NCI-H748 treated with DMSO at 0.1 percent for 48 hours (cell line): ENCODE measurements at places on chromosomes 11 and 22.

DNA sequence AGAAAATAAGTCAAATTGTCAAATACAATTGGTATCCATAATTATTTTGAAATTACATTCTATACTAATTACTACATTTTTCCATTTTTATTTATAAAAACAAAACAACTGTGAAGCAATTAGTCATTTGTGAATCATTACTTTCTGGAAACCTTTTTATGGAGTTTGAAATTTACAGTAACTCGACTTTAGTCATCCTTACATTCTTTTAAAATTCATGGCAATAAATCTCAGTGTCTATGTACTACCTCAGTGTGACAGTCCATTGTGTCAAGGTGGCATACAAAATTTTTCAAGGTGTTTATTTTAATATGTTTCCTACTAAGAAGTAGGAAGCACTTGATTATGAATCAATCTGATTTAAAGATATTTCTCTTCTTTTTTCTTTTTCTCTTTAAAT is 1949.4 kb upstream of the RAG2 start:
- no peak for DNase-seq

DNA sequence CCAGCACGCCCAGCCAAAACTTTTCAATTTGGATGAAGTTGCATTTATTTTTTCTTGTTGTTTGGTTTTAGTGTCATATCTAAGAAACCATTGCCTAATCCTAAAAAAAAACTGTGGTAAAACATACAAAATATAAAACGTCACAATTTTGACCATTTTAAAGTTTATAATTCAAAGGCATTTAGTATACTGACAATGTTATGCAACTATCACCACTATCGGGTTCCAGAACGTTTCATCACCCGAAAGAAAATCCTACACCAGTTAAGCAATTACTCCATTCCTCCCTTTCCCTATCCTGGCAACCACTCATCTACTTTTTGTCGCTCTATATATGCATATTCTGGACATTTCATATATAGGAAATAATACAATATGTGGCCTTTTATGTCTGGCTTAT is 30.5 kb upstream of the PHOX2A start:
- no peak for DNase-seq

- no peak for DNase-seq
Observed at GRCh38 chr11:12897867-12898266, 111.2 kb upstream of the RASSF10 start.

DNA sequence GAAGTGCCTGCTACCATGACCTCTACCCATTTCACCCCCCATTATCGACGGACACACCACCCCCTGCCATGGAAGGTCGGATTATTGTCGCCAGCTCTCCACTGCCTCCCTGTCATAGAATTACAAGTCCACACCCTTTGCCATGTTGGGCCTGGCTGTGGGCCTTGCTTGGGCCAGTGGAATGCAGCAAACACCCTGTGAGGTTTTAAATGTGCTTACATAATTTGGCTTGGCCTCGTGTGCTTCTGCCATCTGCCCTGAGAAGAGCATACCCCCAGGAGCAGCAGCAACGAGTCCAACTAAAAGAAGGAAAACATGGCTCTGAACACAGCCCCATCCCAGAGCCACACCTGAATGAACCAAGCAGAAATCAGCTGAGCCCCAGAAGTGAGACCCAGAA is 94.1 kb upstream of the PRDM11 start:
- DNase-seq, result no peak

DNA sequence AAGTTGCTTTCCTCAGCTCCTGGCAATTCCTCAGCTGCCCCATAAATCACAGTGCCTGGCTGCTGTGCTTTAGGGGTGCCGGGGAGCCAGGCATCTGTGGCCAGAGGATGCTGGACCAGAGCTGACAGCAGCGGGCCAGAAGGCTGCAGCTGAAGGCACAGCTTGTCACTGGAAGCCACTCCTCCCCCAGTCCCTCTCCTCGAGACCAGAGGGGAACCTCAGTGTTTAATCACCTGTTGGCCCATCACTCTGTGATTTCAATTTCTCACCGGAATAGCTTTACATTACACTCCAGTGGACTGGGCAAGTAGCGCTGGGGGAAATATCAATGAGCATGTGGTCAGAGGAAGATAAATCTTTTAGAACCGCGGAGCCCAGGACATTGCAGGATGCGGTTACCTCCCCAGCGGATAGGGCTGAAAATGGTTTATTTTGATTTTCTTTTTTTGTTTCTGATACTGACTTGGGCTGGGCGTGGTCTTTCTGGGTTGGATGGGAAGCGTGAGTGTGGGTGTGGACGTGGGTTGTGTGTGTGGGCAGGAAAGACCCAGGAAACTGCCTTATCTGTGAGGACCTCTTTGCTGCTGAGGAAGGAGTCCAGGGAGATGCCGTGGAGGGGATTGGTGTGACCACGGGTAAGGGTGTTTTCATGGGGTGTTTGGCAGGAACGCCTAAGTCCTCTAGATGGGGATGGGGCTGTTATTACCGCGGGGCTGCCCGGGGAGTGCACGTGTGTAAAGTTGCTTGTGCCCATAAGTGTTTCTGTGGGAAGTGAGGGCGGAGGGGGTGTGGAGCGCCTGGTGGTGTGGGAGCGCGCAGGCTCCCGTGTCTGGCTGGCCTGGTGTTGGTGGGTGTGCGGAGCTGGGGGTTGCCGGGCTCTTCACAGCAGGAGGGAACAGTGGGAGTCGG is 4.0 kb downstream of the DAGLA start:
- DNase-seq, result no peak

DNA sequence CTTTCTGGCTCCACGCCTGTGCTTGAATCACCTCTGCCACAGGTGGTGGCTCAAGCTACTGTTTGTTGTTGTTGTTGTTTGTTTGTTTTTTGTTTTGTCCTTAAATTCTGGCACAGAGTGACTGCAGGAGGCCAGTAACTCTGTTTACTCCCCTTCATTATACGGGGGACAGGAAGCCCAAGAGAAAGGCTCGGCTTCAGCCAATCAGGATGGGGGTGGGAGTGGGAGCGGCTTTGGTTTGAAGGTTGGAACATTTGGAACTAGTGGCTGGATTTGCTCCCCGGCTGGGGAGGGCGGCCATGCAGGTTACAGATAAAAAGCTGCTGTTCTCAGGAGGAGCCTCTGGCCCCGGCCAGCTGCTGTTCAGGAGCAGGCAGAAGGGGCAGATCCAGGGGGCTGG is 19.7 kb upstream of the CABP2 start:
- no peak for DNase-seq

DNA sequence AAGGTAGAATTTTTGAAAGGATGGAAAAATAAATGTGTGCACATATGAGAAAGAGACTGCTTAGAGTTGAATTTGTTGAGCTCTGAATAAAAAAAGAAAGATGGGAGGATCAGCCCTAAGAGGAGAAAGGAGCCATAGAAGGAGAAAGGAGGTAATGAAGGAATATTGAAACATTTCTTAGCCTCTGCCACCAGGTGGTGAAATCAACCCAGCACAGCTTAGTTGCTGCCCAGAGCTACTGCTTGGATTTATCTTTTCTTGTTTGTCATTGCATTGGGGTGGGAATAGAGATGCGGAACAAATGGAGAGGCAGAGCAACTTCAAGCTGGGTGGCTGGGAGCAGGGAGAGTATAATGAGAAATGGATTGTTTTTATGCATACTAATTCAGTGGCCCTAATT is 80.4 kb downstream of the SERGEF start:
- DNase-seq, result no peak

DNA sequence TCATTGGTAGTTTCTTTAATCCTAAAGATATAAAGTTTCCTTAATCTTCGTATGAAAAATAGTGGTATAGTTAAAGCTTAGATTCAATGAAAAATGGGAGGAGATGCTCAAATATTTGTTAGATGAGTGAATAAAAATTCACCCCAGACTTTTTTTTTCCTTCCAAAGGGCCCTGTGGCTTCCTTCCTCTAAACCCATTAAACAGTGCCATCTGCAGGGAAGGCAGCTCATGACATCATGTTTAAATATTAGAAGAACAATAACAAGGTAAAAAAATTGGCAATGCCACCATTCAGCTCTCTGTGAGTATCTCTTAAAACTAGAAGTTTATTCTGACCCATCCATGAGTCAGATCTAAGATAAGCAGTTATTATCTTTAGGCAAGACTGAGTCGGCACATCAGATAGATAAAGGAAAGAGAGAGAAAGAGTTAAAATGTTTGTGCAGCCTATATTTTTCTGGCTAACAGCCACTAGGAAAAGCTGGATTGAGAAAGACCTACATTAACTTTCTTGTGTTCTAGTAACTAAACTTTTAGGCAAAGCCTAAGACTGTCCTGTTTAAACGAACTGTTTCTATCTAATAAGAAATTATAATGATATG is 19.1 kb upstream of the OOSP1 start:
- DNase-seq, result no peak

- DNase-seq, result no peak
Observed at GRCh38 chr11:12540913-12541582, 133.2 kb upstream of the TEAD1 start.

DNA sequence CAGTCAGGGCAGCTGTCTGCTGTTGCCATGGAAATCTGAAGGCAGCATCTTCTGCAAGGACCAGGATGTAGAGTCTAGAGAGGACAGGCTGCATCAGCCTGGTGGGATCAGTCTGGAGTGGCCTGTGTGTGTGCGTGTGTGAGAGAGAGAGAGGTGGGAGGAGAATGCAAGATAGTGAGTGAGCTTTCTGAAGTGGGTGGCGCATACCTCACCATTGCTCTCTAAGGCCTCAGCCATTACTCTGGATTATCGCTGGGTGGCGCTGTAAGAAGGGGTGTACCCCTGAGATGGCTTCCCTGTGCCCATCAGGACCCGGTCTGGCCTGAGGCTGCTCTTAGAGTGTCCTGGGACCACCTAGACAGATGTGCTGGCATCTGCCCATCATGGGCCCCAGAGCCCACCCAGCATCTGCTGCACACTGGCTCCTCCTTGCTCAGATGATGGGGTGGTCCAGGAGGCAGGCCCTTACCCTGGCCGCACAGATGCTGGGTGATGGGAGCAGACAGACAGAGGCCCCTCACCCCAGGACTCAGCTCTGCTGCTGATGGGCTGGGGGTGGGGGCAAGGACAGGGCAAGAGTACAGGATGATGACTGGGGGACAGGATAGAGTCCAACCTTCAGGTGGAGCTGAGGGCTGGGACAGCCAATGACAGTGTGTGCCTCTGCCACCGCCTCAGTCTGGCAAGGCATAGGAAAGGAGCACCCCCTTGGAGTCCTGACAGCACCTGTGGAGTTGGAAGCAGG is 25.7 kb upstream of the TUB start:
- no peak for DNase-seq

- DNase-seq, result peak; percentile 10
Observed at GRCh38 chr11:119666463-119667131, 62.4 kb downstream of the NECTIN1 start.

GRCh38 chr11:126277780-126278179 is 5.1 kb upstream of the TIRAP start:
- no peak for DNase-seq

DNA sequence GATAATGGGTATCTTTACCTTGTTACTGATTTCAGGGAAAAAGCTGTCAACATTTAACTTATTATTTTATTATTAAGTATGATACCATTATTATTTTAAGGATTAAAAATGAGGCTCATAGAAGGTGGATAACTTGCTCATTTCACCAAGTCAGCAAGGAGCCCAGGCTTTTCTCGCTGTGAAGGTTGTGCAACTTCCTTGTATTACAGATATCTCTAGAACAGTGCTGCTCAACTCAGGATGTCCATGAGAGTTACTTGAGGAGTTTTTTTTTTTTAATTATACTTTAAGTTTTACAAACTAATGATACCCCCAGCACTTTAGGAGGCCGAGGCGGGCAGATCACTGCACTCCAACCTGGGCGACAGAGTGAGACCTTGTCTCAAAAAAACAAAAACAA is 98.2 kb downstream of the INSC start:
- no peak for DNase-seq

DNA sequence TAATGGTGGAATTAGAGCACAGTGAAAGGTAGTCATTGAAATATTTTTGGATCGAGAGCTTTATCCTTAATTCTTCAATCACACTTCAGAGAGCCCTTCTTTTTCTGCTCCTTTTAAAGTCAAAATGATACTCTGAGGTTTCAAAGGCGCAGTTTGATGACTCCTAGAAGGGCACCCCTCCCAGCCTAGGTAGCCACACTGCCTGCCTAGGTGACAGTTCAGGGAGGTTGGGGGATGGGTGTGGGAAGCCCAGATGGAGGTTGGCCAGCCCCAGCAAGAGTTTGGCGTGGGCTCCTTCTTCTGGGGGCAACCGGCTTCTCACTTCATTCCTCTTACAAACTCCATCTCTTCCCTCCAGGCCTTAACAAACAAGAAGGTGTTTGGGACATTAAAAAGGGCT is 28.6 kb upstream of the PHF21A start:
- no peak for DNase-seq

GRCh38 chr22:46483353-46483752 is 54.1 kb downstream of the CELSR1 start:
- DNase-seq, result no peak

GRCh38 chr11:125372088-125372487 is 124.0 kb downstream of the FEZ1 start:
- no peak for DNase-seq

DNA sequence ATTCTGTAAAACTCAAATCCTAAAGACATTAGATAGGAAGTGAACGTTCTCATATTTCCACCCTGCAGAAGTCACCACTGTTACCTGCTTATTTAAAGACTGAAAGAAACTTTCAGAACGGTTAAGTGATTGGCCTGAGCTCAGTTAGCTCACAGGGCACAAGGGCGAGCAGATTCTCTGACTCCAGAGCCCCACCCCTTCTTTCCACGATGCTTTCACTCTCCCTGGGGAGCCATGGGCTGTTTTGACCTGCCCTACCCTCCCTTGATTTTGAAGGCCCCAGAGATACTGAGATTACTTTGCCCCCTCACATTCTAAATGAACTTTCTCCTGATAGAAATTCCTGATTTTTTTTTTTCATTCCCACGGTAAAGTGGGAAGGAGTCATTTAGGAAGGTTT is 33.9 kb downstream of the ARHGAP1 start:
- no peak for DNase-seq

DNA sequence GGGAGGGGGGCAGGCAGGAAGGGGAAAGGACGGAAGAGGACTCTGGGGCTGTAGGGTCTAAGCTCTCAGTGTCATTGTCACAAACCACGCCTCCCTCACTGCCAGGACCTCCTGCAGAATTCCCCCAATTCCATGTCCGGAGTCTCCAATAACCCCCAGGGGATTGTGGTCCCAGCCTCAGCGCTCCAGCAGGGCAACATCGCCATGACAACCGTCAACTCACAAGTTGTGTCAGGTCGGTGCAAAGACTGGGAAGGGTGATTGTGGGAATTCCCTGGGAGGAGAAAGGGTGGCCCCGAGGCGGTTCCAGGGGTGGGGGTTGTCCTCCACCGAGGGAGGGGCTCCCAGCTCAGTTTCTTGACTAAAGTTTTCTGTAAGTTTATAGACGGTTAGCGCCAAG is 86.0 kb downstream of the FEZ1 start:
- no peak for DNase-seq

- peak; percentile 33 for DNase-seq
Observed at GRCh38 chr11:102423936-102424335, 28.6 kb downstream of the TMEM123 start.

DNA sequence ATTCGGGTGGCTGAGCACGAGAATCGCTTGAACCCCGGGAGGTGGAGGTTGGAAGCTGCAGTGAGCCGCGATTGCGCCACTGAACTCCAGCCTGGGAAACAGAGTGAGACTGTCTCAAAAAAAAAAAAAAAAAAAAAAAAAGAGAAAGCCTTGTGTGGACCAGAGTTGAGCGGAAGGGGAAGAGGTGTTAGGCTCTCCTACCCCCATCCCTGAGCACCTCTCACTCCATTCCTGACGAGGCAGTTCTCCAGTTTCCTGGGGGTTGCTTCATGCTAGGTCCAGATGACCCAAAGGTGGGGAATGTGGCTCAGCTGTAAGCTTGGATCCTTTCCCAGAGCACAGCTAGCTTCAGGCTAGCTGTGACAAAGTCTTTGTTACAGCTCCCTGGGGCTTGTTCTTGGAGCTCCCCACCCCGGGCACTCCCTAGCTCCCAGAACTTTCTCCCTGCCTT is 8.8 kb upstream of the DNAL4 start:
- DNase-seq, result no peak

- DNase-seq, result no peak
Observed at GRCh38 chr11:18369398-18369797, 25.0 kb upstream of the LDHA start.
